Umbilical cord (tissue), 2 donors: ENCODE measurements at places on chromosomes 6 and 20. TPM values are rescaled to one million over a fixed set of nuclear protein-coding genes. Genes with fewer than 3 reads are reported as not detected.

The TRAPPC3L gene
- 1.4 TPM for total RNA-seq

DNA sequence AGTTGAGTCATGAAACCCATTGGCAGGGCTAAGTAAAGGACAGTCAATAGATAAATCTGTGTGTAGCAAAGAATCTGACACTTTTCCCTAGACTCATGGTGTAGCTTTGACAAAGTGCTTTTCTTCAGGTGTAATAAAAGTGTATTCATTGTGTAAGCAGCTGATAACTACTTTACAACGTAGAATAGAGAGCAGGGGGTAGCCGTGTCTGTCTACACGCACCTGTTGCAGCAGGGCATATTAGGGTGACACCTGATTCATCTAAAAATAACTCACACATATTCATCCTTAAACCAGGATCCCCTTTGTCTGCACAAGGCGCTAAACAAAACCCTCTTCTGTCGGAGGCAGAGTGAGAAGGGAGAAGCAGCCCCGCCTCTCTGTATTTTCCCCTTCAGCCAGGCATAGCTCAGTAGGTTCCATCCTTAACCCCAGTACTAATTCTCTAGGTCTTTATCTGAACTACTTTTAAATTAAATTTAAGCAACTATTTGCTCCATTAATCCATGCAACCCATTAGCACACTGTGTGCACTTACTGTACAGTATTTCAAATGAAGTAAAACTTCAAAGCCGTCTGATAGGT lies 306.7 kb upstream of the SASH1 start:
- no peak for DNase-seq

DNA sequence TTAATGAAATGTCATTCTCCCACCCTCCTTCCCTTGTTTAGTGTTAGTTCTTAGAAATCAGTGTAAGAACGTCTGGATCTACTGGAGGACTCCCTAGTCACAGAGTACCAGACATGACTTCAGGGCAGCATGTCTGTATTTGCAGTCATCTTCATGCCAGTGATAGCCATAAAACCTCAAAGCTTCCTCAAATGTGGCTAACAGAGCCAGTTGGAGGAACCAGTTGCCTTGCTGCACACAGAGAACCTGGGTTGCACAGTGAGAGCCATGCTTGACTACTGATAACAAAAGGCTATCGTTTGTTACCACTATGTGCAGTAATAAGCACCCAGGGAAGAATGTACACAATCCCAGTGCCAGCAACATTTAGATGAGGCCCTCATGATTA lies 20.1 kb downstream of the NT5E start:
- no peak for DNase-seq

DNA sequence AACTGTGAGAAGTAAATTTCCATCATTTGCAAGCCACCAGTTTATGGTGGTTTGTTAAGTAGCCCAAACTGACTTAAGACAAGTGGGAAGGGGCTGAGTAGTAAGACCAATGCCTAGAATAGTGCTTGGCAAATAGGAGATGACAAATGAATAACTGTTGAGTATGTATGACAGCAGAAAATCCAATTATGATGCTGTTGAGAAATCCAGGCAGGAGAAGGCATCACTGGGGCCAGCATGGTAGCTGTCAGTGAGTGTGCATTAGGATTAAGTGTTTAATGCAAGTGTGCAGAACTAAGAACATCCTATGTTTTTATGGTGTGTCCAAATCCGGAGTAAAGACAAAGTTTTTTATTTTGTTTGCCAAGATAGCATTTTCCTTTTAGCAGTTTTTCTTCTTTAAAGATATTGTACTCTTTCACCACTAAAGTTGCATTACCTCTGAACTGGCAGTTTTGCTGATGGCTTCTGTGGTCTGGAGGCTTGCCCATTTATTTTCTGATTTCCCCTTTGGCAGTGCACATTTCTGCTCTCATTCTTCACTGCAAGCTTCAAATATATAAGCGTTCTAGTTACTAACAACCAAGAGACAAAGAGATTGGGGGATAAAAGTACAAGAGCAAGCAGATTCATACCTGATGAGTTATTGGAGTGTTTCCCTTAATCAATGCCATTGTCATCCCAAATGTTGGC lies 289.7 kb downstream of the KCNQ5 start:
- DNase-seq, result peak; percentile 32

DNA sequence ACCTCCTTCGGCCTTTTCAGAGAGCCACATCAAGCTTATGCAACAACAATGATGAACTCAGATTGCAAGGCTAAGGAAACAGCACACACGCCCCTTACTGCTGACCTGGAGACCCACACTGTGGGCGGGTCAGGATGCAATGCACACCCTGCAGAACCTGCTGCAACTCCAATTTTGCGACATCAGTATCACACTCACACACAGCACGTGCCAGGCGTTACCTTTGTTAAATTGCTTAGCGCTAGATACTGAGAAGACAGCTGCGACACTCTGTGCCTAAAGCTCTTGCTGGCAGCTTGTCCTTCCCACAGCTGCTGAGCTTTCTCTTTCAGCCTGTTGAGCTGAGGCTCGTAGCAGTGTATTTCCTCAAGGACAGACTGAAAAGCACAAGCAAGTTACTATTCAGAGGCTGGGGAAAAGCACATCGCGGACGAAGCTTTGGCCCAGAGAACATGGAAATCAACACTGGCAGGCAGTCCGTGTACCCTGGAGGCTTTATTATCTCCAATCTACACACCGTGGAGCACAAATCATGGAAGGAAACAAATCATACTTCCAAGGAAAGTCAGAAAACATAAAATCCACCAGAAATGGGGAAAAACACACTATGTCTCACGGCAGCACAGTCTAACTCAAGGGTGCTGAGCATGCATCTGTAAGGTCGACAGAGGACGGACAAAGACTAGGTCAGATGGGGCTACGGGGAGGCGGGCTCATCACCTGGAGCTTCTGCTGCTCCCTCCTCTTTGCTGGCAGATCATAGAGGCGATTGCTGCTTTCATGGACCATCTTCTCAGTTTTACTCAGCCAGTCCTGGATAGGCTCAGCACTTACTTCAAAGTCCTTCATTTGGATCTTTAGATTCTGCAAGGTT lies 268.2 kb downstream of the SYNE1 start:
- DNase-seq, result peak; percentile 17

GRCh38 chr6:134446218-134446848 lies 128.4 kb upstream of the SGK1 start:
- DNase-seq, result peak; percentile 59

DNA sequence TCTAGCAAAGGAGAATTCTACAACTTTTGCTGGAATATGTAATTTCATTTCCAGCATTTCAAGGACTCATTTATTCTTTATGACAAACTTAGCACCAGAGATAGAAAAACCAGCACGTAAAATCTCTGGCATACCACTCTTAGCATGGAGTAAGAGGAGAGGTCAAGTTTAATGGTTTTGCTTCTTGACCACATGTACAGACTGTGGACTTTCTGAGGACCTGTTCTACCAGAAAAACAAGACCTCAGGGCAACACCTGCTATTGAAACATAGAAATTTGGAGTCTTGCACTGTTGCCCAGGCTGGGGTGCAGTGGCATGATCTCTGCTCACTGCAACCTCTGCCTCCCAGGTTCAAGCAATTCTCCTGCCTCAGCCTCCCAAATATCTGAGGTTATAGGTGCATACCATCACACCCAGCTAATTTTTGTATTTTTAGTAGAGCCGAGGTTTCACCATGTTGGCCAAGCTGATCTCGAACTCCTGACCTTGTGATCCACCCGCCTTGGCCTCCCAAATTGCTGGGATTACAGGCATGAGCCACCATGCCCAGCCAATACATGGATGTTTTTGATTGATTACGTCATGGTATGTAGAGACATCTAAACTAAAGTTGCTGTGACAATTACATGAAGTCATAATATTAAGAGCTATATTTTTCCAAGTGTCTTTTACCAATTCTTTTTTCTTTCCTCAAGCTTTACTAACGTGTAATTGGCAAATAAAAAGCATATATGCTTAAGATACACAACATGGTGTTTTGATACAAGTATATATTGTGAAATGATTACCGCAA lies 36.1 kb downstream of the CRYBG1 start:
- no peak for DNase-seq

- DNase-seq, result no peak
Observed at GRCh38 chr6:140076105-140076504, 701.7 kb upstream of the CITED2 start.

- no peak for DNase-seq
Observed at GRCh38 chr20:62305149-62305764, 2.5 kb downstream of the ADRM1 start.

- no peak for DNase-seq
Observed at GRCh38 chr20:47125508-47125757, 230.8 kb downstream of the EYA2 start.

The RRP36 gene
- 26.2 TPM for total RNA-seq

The FBXO9 gene
- 46.0 TPM for total RNA-seq

DNA sequence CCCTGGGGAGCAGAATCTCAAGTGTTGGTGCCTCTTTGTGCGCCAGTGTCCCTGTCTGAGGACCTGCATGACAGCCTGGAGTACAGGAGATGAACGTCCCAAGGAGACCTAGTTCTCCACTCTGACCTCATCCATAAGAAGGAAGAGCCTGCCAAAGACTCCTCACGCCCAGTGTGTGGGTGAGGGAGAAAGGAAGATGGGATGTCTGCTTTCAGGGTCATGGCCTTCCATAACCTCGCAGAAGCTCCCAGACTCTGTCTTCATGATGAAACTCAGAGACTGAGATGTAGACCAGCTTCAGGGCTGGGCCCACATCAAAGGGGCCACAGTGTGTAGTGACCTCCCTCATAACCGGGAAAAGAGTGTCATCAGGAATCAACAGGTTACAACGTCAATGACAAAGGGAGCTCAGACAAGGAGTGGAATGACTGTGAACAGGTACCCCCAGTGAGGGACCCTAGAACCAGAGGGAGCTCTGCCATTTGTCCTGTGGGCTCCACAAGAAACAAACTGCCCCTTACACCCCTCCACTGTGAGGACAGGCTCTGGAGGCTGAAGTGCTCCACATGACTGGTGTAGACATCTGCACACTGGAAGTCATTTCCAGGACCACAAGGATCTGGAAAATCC lies 8.1 kb downstream of the HLA-DQB1 start:
- DNase-seq, result no peak

The SH3BGRL2 gene
- total RNA-seq, result 12.8 TPM

The MAS1 gene
- total RNA-seq, result 1.7 TPM

The FAM209B gene
- not detected for total RNA-seq

GRCh38 chr20:62722627-62723026 lies 14.0 kb downstream of the NTSR1 start:
- DNase-seq, result no peak

DNA sequence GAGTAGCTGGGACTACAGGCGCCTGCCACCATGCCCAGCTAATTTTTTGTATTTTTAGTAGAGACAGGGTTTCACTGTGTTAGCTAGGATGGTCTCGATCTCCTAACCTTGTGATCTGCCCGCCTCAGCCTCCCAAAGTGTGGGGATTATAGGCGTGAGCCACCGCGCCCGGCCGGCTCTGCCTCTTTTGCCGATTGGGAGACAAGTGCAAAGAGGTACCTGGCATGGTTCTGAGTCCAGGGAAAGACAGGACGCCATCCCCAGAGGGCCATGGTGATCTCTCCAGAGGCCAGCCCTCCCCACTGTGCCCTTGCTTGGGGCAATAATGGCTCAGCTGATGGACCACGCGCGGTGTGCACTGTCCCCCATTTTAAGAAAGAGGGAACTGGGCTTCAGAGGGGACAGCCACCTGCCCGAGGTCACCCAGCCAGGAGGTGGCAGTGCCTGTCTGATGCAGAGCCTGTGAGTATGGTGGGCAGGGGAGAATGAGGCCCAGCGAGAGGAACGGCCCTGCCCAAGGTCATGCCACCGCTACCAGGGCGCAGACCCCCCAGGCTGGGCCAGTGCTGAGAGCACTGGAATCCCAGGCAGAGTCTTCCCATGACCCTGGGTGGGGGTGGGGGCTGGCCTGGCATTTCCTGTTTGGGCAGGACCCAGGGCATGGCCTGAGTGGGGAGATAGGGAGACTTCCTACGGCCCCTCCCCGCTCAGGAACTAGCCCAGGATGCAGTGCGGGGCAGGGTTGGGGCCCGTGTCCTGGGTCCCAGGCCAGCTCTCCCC lies 61.0 kb downstream of the SNAI1 start:
- no peak for DNase-seq

GRCh38 chr20:63441136-63442099 lies 31.0 kb downstream of the KCNQ2 start:
- peak; percentile 27 for DNase-seq

The EYS gene
- 17.3 TPM for total RNA-seq

DNA sequence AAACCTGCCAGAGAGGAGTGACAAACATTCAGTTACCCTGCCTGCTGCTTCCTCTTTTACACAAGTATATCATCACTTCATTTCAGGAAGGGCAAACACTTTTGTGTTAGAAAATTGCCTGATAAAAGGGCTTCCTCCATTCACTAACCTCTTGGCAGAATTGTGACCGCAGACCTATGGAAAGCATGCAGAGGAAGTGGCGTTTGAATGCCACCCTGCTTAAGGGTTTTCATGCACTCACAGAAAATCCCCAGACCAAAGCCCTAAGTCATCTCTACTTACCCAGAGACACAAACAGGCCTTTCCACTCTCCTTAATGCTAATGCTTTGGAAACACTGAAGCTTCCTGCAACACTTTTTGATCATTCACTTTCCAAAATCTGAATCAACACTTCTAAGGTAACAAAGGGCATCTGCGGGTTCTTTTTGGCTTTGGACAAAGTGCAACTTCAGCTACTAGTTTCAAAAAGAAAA lies 22.1 kb upstream of the RALGAPA2 start:
- DNase-seq, result peak; percentile 74
